ENCODE measurements at places on chromosomes 2 and 18. TPM values are rescaled to one million over a fixed set of nuclear protein-coding genes. Genes with fewer than 3 reads are reported as not detected.

GRCh38 chr18:57737400-57738060, 65.6 kb downstream of the ATP8B1 start:
- DNase-seq: peak; percentile 51

DNA sequence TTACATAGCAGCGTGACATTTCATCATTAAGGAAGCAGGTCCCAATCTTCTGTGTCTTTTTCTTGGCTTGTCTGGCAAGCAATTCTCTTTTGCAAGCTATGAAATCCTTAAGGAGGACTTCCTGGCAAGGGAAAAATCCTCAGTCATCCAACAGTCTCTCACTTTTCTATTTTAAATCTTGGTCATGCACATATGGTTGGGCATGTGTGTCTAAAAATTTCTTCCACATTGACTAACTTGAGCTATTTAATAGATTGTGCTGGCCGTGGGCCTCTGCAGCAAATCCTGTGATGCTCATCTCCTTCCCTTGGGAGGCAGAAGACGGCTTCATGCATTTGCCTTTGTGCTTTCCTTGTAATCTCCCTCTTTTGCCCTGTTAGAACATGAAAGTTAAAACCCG, 634.3 kb upstream of the FANCL start:
- no peak for DNase-seq

- DNase-seq: no peak
These were observed 59.9 kb downstream of the INPP4A start for GRCh38 chr2:98504381-98505109.

DNA sequence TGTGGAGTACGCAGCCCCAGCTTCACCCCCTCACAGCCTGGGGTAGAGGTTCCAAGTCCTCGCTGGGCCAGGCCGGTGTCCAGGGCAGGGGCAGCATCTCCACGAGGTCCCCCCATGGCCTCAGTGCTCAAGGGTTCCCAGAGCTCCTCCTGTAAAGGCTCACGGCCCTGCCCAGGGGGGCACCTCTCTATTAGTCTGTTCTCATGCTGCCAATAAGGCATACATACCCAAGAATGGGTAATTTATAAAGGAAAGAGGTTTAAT, 38.8 kb downstream of the TDRD15 start:
- no peak for DNase-seq

- no peak for DNase-seq
These were observed 134.1 kb downstream of the COPS8 start for GRCh38 chr2:237219826-237220225.

GRCh38 chr2:96333708-96334107, 1.9 kb upstream of the NCAPH start:
- no peak for DNase-seq

DNA sequence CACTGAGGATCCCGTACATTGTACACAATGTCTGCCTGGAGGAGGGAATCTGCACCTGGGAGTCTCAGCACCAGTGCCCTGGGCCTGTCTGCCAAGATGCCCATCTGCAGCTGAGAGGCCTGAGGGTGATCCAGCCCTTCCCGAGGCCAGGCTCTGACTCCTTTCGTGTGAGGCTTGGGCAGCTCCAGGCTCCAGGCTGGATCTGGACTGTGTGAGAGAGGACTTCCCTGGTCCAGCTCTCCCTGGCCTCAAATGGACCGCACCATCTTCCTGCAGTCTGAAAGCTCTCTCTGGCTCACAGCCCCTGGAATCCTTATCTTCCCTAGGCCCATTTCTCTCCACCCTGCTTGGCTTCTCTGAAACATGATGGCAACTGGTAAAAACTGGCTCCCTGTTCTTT, 324.6 kb downstream of the DYSF start:
- DNase-seq: no peak

DNA sequence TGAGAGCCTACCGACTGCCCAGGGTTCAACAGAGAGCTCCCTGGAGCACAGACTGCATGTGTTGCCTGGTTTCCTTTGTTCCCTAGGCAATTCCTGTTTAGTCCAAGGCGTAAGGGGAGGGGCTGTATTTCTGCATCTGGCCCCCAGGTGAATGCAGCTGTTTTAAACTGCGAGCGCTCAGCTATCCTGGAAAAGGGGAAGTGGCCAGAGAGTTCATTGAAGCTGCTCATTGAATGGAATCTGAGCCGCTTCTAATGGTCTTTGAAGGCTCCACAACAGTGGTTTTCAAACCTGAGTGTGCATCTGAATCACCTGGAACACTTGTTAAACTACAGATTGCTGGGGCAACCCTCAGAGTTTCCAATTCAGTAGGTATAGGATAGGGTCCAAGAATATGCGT, 18.1 kb downstream of the MAPK4 start:
- DNase-seq: no peak

GRCh38 chr2:178280244-178280852, 86.0 kb downstream of the OSBPL6 start:
- peak; percentile 48 for DNase-seq

GRCh38 chr2:10909050-10909995, 2.4 kb upstream of the KCNF1 start:
- DNase-seq: no peak

GRCh38 chr2:27615316-27615715, 13.5 kb downstream of the CCDC121 start:
- DNase-seq: no peak

DNA sequence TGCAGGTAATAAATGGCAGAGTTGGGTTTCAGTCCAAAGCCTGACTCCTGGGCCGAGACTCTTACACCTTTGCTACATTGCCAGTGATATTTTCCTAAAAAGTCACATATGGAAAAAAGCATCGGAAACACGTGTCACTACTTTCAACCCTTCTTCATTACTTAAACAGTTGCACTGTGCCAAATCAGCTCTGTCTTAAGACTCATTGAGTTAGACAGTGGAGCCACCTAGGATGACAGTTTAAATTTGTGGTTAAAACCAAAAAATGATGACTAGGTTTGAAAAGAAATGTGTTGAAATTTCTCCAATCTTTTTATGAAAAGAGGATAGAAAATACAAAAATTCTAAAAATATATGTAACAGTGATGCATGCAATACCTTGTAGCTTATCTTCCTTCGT, 97.5 kb downstream of the TMEM247 start:
- DNase-seq: no peak

- no peak for DNase-seq
These were observed 1219.8 kb upstream of the ZEB2 start for GRCh38 chr2:145739681-145740080.

DNA sequence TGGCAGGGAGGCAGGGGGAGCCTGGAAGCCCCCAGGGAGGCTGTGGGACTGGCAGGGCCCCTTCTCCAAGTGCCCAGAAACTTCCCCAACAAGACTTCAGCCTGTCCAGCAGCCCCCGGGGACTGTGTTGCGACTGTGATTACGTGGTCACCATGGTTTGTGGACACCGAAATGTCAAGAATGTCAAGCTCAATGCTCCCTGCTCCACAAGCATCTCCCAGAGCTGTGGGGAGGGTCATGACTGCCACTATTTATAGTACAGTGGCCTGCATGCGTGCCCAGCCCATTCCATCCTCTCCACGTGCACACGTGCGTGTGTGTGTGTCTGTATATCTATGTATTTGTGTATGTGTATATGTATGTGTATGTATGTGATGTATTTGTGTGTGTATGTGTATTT, 93.8 kb upstream of the MBOAT2 start:
- DNase-seq: no peak

DNA sequence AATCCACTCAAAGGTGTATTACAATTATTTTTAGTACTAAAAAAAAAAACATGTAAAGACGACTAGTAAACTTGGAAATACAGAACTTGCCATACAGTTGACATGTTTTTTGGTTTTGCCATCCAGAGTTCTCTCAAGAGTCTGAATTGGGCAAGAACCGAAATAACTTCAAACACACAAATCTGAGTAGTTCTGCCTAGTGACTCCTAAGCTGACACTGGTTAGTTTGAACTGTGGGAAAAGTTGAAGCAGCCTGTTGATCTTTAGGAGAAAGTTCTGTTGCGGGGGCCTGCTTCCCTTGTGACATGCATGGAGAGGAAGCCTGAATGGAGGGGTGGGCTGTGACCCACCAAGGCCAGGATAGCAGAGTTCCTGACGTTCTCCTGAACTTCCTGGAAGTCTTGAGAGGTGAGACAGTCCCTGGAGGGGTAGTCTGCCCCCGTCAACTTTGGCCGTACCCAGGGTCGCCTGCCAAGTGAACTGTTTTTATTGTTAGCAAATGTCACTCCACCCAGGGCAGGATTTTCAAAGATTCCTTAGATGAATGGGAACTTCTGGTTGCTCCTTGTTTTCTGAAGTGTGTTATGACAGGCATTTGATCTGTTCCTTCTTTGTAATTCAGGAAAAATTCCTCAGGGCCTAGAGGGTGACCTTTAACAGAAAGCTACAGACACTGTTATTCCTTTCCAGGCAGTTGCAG, 85.6 kb upstream of the SPTBN1 start:
- DNase-seq: no peak

GRCh38 chr2:80255918-80256781, 48.4 kb downstream of the LRRTM1 start:
- DNase-seq: no peak

DNA sequence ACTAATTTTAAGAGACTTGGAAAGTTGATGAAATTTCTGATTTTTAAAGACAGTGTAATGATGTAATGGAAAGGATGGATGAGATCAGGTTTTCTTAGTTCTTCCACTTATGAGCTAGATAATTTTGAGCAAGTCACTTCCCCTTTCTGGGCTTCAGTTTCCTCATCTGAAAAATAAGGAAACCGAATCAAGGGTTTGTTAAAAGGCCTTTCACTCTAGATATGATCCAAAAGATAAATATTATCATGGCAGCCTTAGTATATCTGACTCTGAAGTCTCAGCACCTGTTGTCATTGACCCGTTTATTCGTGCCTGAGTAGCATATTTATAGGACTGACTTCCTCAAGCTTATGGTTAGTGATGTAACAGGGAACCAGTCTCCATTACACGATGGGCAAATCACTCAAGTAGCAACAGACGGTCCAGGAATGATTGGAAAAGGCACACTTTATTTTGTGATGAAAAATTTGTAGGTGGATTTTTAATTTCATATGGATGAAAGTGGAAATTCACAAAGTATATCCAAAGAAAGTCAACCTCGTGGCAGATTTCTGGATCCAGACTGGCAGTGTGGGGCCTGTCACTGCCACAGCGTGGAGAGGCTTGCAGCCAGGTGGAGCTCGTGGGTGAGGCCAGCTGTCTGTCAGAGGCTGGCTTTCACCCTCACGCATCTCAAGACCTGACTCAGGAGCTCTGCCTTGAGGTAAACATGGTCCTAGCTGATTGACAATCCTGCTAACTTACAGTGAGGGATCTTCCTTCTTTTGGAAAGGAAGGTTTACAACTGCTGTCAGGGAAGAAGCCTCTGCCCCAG, 137.9 kb upstream of the CXCR4 start:
- no peak for DNase-seq

DNA sequence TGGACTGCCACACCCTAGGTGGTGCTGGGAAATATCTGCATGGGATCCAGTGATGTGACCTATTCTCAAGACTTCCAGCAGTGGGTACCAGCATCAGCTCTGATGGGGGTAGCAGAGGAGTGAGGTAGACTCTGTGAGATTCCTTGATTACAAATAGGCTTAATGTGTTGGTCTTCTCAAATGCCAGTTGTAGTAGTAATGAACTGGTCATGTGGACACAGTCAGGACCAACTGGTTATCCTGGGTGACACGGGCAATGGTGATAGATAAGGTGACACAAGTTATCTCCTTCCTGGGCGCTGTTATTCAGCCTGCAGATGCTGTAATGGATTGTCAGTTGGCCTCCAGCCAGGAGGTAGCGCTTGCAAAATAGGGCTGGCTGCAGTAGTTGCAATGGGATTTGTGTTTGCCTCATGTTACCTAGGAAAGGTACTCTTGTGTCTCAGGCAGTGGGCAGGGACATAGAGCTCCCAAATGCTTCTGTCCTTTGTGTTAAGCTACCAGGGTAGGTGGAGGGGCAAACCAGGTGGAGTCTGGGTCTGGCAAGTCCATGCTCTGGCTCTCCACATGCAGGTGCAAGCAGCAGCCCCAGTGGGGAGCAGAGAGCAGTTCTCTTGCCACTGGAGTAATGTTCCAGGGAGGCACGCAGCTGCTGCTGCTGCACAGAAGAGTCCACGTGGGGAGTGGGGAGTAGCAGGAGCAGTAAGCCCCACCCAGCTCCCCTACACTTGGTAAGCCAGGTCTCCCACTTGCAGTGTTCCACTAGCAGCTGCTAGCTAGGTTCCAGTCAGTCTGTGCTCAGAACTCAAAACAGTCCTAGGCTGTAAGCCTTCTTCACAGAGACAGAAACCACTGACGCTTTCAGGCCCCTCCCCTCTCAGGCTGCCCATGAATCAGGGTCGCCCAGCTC, 505.4 kb upstream of the DDX18 start:
- DNase-seq: no peak

- peak; percentile 84 for DNase-seq
These were observed 17.9 kb downstream of the CAPN10 start for GRCh38 chr2:240604291-240604938.

DNA sequence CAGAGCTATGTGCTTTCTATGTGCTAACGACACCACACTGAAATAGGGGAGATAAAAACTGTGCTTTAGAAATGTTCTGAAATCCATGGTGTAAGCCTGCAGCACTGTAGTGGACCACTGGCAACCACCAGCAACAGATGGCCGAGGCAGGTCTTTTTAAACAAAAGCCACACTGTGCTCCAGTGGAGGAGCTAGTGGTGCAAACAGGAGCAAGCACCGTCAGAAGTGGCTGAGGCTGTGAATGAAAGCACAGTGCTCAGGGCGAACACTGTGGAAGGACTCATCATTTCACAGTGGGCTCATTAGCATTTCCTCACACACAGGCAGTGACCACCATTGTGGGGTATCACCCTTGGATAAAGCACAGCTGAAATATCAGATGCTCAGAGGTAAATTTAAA, 22.9 kb upstream of the MTX2 start:
- DNase-seq: no peak

GRCh38 chr18:3760741-3761140, 310.8 kb downstream of the TGIF1 start:
- DNase-seq: no peak

DNA sequence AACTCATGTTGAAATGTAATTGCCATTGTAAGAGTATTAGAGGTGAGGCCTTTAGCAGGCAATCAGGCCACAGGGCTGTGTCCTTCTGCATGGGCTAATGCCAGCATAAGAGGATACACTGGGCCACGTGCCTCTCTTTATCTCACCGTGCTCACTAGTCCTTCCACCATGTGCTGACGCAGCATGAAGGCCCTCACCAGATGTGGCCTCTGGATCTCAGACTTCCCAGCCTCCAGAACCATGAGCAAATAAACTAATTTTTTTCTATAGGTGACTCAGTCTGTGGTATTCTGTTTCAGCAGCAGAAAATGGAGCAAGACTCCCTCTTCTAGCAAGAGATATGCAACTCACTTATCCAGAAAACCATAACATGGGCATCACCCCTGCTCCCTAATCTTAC, 149.7 kb upstream of the ZNF236 start:
- no peak for DNase-seq

GRCh38 chr2:233072838-233073237, 12.7 kb downstream of the INPP5D start:
- no peak for DNase-seq

- peak; percentile 86 for DNase-seq
These were observed 172 bp downstream of the PRKD3 start for GRCh38 chr2:37324536-37324785.

SCN7A gene
- 7.8 TPM for total RNA-seq

GLI2 gene
- 1.3 TPM for total RNA-seq

CASP10 gene
- total RNA-seq: 3.0 TPM

RTP5 gene
- not detected for total RNA-seq

C2orf72 gene
- 14.5 TPM for total RNA-seq

ATG9A gene
- 21.0 TPM for total RNA-seq

TDRD15 gene
- 0.33 TPM for total RNA-seq

SEPTIN10 gene
- 44.9 TPM for total RNA-seq

PAX8 gene
- total RNA-seq: 0.52 TPM

ADAM17 gene
- total RNA-seq: 17.5 TPM

PIK3C3 gene
- total RNA-seq: 31.0 TPM
